ENCODE measurements at places on chromosomes 7 and 10.

- no peak for DNase-seq
Observed at GRCh38 chr7:87858417-87859100, 17.6 kb downstream of the SLC25A40 start.

DNA sequence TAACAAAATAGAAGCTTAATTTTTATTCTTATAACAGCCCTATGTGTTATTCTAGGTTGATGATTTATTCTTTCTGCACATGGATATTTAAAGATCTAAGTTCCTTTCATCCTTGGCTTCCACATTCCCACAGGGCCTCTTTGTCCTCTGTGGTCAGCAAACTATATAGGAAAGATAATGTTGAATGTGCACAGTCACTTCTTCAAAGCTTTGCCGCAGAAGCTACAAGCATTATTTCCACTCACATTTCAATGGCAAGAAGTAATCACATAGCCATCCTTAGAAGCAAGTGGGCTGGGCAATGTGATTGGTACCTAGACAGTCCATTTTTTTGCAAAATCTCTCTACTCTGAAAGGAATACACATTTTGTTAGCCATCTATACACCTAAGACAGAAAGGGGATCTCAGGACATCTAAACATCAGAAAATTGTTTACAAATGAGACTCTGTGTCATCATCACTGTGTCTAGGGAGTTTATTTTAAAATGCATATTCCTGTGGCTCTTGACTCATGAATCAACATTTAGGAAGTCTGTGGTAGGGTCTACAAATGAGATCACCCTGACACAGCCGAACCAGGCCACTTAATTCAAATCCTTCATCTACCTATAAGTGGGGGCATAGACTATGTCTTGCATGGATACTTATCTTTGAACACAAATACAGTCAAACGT, 1060.5 kb downstream of the XPNPEP1 start:
- no peak for DNase-seq

GRCh38 chr7:55133630-55134358, 115.0 kb downstream of the EGFR start:
- DNase-seq = no peak

DNA sequence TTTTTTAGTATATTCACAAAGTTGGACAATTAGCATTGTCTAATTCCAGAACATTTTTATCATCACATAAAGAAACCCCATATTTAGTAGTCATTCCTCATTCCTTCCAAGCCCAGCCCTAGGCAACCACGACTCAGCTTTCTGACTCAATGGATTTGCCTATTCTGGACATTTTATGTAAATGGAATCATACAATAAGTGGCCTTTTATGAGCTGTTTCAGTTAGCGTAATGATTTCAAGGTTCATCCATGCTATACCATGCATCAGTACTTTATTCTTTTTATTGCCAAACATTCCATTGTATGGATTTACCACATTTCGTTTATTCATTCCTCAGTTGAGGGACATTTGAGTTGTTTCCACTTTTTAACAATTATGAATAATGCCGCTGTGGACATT, 249.2 kb downstream of the DYNC1I1 start:
- DNase-seq = no peak

- DNase-seq = no peak
Observed at GRCh38 chr7:35463751-35464150, 209.9 kb upstream of the TBX20 start.

DNA sequence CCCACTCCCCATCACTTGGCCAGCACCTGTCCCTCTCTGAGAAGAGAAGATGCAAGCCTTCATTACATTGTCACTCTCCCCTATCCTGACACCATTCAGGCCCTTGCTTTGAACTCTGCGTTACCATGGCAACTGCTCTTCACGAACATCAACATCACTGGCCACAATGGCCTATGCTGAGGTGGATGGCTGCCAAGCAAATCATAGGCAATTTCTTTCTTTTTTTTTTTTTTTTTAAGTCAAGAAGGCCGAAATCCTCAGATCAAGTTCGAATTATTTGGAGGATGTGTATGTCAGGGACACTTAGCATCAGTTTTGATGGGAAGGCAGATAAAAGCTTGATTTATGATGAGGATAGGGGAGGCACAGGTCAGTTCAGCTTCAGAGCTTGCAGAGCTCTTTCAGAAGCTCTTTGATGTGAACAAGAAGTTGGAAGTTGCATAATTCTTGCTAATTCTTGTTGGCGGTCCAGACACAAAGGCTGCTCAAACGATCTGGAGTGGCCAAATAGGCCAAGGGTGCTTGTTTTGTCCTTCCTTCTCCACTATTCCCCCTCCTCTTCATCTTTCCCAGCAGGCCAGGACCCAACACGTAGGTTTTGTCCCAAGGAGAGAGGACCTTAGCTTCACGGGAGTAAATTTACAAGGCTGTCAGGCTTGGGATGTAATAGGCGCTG, 179.9 kb upstream of the NPVF start:
- no peak for DNase-seq

DNA sequence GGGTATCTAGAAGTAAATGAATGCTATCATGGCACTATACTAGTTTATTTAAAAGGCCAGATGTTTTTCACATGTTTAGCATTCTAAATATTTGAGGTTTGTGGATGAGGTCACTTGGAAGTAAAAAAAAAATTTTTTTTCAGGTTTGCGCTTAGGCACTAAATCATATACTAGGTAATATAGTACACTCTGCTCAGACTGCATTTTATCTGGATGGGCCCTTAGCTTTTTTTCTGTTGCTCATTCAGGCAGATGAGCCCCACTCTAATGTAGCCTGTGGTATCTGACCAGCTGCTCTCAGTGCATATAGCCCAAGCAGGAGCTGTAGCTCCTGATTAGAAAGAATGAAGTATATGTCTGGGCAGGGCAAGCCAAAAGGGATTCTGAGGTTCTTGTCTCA, 210.1 kb downstream of the AUTS2 start:
- DNase-seq = no peak

GRCh38 chr7:24891311-24891735, 88.7 kb downstream of the OSBPL3 start:
- no peak for DNase-seq

- no peak for DNase-seq
Observed at GRCh38 chr7:81114633-81115032, 195.8 kb upstream of the SEMA3C start.

DNA sequence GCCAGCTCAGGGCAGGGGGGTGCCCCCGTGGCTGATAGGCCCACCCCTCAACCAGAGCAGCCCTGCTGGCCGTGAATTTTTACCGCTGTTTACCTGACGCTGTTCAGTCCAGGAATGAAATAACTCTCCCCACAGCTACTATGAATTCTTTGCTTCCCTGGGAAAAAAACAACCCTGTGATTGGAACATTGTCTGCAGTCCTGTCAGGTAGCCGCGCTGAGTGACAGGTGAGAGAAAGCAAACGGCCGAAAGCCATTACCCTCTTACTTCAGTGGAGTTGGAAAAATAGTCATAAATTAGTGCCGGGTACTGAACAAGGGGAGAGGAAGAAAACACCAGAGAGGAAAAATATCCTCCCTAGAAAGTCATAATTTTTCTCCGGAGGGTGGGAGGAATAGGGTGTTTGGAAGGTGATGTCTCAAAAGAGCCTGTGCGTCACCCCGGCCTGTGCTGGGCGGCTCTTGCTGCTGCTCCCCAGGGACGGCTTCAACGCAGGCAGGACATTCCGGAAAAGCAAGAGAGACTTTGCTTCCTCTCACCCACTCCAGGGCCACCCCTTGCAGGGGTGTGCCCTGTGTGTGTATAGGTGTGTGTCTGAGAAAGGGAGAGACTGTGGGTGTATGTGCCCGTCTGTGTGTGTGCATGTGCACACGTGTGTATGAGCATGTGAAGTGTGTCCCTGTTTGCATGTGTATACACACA, 69.0 kb downstream of the CDH23 start:
- DNase-seq = no peak

- DNase-seq = no peak
Observed at GRCh38 chr7:147363101-147363500, 1227.5 kb upstream of the C7orf33 start.

GRCh38 chr7:54398863-54399262, 143.3 kb upstream of the VSTM2A start:
- DNase-seq = no peak

- DNase-seq = no peak
Observed at GRCh38 chr7:26910221-26910620, 45.8 kb upstream of the SKAP2 start.

GRCh38 chr10:119120413-119120867, 16.5 kb downstream of the DENND10 start:
- no peak for DNase-seq

DNA sequence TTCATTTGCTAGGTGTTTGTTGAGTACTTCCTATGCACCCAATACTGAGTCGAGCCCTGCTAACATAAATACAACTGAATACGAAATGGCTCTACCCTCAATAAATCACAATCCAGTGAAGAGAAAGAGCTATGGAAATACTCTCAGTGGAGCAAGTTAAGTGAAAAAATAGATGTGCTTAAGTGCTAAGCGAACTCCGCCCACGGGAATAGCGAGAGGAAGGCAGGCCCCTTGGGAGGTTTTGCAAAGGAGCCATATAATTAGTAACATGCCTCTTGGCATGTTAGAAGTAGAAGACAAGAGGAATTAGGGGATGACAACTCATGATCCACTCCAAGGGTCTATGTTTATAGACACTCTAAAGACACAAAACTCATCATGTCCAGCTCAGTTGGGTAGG, 42.8 kb upstream of the TSPAN33 start:
- no peak for DNase-seq

- DNase-seq = no peak
Observed at GRCh38 chr7:129698516-129699418, 87.2 kb downstream of the NRF1 start.

DNA sequence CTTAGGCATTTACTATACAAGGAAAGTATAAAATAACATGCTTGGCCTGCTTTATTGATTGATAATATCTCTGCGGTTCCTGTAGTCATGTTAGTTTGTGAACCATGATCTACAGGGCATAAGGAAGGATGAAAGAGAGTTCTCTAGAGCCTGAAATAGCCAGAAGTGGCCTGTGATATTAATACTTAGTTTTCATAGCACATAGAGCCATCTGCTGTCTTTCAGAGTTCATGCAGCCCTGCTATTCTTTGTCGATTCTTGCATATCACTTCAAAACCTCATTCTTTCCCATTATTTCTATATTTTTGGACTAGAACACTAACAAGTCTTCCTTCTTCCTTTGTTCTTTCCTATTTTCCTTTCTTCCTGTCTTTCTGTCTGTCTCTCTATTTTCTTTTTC, 26.4 kb upstream of the PRKG1 start:
- no peak for DNase-seq

DNA sequence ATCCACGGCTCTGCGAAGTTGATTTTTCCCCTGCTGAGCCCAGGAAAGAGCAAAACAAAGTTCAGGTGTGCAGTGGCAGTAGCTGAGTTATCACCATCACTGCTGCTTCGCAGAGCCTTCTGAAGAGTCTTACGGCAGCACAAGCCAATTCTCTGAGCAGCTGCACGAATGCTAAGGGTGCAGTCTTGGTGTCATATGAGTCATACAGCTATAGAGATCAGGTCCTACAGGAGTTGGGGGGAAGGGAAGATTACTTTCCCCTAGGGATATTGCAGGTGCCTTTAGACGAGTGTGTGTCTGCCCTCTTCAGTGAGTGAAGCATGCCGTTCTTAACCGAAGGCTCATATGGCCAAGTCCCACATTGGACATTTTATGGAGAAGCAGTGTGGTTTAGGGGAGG, 227.8 kb downstream of the CELF2 start:
- no peak for DNase-seq

GRCh38 chr7:30567081-30567480, 27.6 kb upstream of the GARS1 start:
- no peak for DNase-seq

GRCh38 chr10:99859585-99859984, 77.1 kb downstream of the ABCC2 start:
- DNase-seq = no peak

DNA sequence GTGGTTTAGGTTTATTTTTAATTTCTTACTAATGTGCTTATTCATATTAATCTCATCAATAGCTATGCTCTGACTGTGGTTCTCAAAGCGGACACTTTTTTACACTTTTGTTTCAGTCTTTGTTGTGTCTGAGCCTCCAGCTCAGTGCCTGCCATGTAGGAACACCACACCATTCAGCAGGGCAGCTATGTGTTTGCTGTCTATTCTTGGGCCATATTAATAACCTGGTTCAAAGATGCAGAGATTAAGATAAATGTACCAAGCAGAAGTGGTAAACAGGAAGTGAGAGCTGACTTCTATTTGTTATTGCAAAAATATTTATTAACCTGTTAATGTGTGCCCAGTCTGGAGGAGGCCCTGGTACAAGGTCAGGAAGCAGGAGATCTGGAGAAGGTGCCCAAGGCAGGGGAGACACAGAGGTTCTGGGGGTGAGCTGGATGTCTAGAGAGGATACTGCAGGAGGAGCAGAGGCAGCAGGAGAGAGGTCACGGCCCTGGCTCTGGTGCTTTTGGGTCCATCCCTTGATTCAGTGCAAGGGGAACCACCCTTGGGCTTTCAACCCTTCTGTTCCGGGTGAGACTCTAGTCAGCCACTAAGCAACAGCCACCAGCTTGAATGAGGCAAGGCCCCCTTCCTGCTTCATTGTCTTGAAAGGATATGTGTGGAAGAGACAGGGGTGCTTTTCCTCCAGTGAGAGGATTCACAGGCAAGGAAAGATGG, 1.9 kb downstream of the TBXAS1 start:
- no peak for DNase-seq

GRCh38 chr7:37738321-37738720, 54.8 kb downstream of the GPR141 start:
- no peak for DNase-seq

- no peak for DNase-seq
Observed at GRCh38 chr7:7335215-7335614, 152.9 kb downstream of the C1GALT1 start.

Measured in DMS 273 treated with DMSO at 0.1 percent for 48 hours (cell line).